ENCODE measurements at places on chromosomes 2 and 18.
A peak's percentile ranks its signal among the peaks of the same experiment; 100 is the strongest.

DNA sequence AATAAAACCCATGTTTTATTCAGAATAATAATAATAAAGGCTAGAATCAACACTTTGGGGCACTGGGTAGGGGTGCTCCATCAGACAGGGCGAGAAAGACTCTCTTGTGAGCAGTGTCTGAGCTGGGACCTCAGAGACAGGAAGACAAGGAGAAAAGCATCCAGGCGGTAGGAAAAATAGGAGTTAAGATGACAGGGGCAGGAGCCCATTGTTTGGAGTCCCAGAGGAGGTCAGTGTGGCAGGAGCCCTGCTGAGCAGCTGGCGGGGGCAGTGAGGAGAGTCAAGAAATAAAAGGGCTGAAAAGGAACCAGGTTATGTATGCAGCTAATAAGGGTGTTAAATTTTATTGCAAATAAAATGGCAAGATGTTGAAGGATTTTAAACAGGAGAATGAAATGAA is 457.4 kb downstream of the FBXO15 start:
- no peak for DNase-seq

DNA sequence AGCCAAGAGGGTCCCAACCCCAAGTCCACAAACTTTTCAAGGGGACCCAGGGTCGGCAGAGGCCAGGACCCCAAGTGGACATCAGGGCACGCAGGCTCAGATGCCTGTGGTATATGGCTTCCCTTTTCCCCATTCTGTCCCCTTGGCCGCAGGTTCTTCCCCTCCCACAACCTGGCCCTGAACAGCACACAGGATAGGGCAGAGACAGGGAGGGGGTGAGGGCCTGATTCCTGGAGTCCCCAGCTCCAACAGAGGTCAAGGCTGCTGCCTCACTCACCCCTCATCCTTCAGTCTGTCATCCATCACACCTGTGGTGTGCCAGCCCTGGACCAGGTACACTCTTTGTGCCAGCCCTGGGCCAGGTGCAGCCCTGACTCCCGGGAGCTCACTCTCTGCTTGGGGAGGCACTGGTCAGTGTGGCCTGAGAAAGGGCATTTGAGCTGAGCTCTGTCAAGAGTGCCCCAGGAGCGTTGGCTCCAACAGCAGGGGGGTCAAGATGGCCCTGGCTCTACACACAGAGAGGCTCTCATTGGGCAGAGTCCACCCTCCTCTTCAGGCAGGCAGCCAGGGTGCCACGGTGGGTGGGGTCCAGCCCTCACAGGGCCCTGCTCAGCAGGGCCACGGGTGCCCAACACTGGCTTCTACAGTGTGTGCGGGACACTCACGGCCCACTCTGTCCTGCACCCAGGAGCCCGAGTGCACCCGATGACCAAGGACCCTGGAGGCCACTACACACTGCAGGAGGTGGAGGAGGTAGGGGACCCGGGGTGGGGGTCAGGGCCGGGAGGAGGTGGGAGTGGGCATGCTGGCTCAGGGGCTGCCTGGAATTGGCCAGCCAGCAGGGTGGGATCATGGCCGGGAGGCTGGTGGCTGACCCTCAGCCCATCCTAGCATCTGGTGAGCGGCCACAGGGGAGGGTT is 1.6 kb downstream of the AGXT start:
- DNase-seq = no peak

DNA sequence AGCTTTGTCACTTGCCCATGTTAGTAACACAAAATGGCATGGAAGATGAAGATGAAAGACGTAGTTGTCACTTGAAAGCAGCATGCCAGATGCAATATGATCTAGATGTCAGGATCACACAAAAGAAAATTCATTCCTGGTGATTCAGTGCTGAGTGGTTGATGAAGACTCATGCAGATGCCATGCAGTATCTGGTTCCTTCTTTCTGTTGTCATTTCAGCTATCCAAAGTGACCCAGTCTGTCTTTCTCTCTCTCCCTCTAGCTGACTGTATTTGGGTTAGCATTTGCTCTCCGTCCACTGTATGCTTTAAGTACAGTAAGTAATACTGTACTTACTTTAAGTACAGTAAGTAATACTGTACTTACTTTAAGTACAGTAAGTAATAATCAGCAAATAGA is 50.4 kb downstream of the TTN start:
- DNase-seq = no peak

DNA sequence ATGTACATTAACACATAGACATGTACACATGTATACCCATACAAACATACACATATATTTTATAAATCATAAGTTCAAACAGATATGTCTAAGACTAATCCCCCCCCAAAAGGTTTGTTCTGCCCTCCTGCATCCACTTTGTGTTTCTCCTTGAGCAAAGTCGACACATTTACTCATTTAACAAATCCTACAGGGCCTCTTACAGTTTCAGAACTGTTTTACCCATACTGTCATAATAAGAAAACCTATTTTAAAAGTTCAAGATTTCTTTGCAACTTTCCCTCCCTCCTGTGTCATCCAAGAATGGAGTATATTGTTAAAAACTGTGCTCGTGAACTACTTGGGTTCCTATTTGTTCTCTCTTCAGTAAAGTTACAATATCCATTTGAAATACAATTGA is 166.7 kb downstream of the L3MBTL4 start:
- no peak for DNase-seq

DNA sequence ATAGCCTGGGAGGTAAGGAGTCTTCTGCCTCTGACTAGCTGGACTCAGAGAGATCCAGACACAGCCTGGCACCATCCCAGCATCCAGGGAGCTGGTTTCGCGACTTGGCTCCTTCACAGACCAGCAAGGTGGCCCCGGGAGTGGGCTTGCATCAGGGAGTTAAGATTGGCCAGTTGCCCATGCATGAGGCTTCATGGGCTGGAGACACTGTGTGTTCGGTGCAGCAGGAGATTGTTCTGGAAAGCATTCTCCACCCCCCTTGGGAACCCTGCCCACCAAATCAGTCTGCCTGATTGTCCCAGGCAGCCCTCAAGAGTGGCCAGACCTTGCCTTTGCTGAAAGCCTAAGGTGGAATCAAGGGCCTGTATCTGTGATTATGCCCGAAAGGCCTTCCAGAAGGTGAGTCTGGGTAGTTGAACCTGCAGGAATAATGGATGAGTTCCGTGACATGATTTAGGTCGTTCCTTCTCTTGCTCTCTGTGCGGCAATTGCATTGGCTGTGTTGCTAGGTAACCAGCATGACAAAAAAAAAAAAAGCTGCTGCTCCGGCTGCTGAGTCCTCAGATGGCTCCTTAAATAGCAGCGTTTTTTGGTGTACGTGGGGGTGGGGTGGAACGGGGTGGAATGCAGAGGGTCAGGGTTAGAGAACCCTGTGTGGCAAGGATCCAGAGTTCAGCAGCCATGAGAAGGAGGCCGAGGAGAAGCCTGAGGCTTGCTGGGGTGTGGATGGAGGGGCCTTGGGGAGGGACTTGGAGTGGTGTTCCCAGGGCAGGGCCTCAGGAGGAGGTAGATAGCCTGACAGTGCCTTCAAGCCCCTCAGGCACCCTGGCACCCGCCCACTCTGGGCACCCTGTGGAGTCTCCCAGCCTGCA is 93.0 kb upstream of the MCFD2 start:
- DNase-seq = no peak

DNA sequence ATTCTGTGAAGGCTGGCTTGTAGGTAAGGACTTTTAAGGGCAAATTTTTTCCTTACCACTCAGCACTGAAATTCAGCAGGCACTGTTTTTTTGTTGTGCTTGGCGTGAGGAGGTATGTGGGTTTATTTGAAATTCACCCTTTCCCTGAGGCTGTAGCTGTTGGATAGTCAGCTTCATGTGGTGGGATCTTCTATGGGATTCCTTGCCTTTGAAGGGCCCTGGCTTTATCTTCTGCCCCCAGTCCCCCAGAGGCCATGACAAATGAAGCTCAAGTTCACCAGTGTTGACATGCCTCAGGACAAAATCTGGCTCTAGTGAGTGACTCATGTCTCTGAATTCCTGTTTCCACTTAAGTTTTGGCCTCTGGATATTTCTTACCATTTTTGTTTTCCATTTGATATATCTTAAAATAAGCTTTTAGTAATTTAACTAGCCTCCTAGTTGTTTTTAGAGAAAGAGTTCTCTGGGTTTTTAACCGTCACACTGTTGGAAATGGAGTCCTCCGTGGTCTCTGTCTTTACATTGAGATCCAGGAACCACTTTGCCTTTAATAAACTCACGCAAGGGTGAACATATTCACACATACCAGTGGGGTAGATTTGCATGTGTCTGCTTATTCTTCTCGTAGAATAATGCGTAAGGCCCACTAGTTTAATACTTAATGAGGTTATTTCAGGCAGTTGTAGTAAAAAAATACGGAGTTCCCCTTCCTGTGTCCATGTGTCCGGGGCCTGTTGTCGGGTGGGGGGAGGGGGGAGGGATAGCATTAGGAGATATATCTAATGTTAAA is 211.1 kb upstream of the FAM98A start:
- no peak for DNase-seq

DNA sequence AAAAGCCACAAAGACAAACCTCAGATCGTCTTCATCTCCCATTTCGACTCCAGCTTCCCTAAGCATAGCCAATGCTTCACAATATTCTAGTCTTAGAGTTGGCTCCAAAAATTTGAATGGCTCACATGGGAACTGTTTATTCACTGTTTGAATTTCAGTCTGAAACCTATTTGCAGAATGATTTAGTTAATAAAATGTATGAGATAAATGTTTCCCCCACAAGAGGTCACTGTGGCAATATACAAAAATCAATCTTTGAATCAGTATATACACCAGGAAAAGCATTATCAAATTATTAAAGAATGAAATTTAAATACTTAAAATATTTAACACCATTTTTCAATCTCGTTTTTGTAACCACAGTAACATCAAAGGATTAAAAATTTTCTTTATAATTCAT is 40.0 kb upstream of the MCM6 start:
- DNase-seq = peak; percentile 13

DNA sequence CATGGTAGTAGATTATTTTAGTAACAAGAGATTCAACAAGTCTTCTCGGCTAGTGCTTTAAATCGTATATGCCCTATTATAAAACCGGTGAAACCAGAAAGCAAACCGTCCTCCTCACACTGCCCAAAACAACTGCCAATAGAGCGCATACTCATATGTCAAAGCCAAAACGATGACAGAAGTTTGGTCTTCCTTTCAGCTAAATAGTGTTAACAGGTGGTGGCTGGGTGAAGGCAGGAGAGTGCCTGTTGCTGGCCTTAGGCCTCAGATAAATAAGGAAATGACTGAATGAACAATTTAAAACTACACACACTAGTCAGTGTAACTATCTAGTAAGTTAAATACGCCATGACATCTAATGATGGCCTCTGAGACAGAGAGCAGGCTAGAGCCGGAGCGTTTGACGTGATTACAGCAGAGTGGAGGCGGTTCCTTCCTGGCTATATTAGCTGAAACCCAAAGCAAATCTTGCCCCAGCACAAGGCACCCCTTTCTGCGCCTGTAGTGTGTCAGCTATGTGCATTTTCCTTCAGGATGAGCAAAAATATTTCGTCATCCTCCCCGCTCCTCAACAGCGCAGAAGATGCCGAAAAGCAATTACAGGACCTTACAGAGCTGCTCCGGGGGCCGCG is 1.6 kb downstream of the LONRF2 start:
- no peak for DNase-seq

- peak; percentile 68 for DNase-seq
Observed at GRCh38 chr2:201257956-201258665, 2.2 kb upstream of the CASP8 start.

DNA sequence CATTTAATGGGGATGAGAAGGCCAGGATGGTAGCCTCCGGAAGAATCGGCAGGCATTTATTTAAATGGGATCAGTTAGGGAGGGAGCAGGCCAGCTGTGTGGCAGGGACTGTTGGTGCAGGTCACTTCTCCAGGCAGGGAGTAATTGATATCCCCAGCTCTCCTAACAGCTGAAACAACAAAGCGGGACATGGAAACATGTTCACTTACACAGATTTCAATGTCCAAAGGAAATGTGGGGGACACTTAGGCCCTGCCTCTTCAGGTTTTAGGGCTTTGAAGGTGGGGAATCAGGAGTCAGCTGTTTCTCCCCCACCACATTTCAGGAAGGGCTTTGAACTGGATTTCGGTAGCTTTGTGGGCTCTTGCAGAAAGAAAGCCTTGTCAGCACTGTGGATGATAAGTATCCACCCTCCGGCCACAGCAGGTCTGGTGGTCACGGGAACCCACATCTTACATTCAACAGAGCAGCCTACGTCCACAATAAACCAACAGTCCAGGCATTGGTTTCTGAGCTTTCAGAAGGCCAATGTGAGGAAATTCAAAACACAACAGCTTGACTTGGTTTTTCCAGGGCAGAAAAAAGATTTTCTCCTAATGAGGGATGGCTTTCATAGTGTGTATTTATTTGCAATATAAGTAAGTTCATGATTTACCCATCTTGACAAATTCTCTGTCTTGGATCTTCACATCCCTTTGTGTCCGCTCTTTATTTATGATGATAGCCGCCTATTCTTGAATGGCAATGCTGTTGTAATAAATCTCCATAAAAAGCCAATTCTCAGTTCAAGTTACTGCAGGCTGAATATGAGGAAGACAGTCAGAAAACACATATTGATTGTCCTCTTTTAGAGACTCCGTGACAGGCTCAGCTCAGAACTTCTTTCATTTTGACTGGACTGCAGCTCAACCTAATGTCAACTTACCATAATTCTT is 96.6 kb upstream of the NRP2 start:
- no peak for DNase-seq

- DNase-seq = no peak
Observed at GRCh38 chr2:101018934-101019333, 16.8 kb downstream of the RPL31 start.

DNA sequence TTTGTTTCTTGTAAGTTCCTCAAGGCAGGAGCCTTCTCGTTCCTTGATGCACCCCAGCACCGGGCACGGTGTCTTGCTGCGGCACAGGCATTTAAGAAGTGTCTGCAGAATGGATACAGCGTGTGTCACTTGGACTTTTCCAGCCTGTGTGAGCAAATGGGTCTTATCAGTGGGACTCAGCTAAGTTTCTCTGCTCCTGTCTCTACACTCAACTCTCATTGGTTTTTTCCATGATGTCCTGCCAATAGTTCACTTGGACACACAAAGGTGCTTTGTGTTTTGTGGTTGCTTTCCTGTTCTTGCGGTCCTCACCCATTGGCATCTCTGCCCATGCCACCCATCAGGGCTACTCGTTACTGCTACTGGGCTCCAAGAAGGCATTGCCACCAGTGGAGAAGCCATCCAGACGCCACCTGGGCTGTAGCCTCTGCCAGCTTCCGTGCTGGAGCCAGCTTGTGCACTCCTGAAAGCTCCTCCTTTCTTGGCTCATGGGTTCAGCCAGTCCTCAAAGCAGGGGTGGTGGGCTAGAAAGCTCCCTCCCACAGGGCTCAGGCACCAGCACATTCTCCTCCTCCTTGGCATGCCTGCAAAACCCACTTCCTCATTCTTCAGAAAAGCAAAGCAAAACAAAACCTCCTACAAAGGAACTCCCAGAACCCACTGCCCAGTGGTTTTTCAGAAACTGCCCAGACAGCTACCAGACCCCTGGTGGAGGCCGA is 41.4 kb downstream of the IL1R2 start:
- DNase-seq = no peak

GRCh38 chr2:207107551-207107950 is 58.2 kb downstream of the KLF7 start:
- DNase-seq = no peak

- no peak for DNase-seq
Observed at GRCh38 chr18:985212-985661, 80.6 kb downstream of the ADCYAP1 start.

Data from HCT116 (cell line).